ENCODE measurements at places on chromosomes 4 and X.

DNA sequence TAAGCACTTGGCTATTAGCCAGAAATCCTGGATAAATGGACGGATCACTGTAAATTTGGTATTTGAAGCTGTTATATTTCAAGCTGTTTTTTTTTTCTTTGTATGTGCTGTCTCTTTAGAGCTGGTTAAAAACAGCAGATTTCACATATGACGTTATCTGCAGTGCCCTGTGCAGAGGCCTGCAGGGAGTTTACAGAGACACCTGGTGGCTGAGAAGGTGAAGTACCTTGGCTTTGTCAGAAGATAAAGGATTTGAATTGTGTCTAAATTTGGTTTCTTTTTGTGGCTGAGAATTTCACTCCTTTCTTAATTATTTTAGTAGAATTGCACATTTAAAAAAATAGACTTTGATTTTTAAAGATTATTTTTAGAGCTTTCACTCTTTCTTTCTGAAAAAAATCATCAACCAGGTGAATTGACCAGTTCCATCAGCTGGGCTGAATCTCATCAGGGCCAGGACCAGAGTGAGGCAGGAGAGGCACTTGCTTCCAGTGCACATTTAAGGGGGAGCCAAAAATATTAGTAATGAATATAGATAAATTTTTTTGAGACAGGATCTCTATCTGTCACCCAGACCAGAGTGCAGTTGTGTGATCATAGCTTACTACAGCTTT, 9.6 kb upstream of the CHRNA9 start:
- peak; percentile 76 for DNase-seq

DNA sequence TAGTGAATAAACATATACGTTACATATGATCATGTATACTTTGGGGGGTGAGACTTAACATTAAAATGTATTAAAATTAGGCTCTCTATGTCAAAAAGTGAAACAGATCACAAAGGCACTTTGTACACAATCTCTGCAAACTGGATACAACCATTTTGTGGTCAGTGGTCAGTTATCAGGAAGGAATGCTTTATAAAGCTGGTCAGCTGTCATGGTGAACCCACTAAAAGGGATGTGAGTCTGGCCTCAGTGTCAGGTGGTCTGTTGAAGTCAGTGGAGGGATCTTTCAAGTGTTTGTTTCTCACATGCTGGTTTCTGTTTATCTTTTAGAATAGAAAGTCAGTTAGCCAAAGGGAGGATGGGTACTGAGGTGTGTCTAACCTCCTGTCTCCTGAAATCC, 875.5 kb upstream of the INTU start:
- DNase-seq: no peak

DNA sequence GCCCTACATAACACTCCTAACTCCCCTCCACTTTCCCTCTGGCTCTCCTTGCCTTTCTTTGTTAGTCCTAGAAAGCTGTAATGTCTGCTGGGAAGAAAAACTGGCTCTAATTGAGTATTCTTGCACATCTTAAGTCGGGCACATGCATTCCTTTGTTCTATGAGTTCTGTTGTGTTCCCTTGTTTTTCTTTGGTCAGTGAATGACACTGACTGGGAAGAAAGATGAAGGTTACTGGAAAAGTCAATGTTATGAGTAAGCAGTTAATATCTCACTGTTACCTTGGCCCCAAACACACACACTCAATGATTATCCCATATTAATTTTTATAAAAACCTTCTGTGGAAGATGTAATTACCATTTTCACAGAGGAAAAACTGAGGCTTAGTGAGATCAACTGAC, 215.9 kb downstream of the SOWAHB start:
- no peak for DNase-seq

- no peak for DNase-seq
These were observed 567.7 kb downstream of the MAGEB5 start for GRCh38 chrX:26783512-26784225.

- no peak for DNase-seq
These were observed 93.3 kb downstream of the PRDM5 start for GRCh38 chr4:120829113-120829831.

GRCh38 chr4:7191546-7192251, 639 bp upstream of the SORCS2 start:
- DNase-seq: no peak

DNA sequence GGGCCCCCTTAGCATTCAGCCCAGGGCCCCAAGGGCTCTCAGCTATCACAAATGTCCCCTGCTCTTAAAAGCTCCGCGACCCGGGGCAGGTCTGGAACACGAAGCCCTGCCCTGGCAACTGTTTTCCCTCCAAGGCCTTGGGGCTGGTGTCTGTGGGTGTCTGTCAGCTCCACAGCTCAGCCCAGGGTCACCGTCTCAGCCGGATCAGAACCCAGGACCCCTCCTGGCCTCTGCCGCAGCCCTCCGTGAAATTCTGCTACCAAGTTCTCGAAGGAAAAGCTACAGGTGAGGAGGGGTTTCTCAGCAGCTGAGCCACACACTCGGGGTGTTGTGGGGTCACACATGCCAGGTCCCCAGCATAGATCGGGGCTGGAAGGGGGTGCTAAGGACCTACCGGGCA, 61.2 kb downstream of the ACOX3 start:
- DNase-seq: no peak

GRCh38 chrX:69429339-69430015, 74.6 kb upstream of the NALF2 start:
- no peak for DNase-seq

GRCh38 chrX:38803243-38803587, 2.0 kb downstream of the MID1IP1 start:
- DNase-seq: no peak

- no peak for DNase-seq
These were observed 516.8 kb upstream of the ADGRL3 start for GRCh38 chr4:60683357-60683756.

DNA sequence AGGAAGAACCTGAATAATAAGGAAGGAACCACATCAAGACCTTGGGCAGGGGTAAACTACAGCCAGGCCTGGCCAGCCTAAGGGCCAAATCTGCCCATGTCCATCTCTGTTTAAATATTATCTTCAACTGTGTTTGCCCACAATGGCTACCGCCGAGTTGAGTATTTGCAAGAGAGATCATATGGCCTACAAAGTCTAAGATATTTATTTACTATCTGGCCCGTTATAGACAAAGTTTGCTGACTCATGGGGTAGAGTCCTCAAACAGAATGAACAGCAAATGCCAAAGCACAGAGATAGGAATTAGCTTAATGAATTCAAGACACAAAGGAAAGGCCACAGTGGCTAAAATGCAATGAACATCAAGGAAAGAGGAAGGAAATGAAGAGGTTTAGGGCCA, 44.8 kb downstream of the RPS6KA3 start:
- no peak for DNase-seq

GRCh38 chrX:120264341-120264740, 13.7 kb downstream of the ZBTB33 start:
- no peak for DNase-seq

DNA sequence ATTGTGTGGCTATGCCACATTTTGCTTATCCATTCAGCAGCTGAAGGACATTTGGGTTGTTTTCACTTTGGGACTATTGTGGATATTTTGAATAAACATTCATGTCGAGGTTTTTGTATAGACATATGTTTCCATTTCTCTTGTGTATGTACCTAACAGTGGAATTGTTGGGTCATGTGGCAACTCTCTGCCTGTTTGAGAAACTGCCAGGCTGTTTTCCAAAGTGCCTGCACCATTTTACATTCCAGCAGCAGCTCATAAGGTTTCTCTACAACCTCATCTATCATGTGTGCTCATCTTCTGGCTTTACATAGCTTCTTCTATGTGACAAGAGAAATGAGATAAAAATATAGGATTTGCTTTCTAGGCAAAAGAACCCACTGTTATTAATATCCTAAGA, 29.5 kb upstream of the TSPAN5 start:
- no peak for DNase-seq

DNA sequence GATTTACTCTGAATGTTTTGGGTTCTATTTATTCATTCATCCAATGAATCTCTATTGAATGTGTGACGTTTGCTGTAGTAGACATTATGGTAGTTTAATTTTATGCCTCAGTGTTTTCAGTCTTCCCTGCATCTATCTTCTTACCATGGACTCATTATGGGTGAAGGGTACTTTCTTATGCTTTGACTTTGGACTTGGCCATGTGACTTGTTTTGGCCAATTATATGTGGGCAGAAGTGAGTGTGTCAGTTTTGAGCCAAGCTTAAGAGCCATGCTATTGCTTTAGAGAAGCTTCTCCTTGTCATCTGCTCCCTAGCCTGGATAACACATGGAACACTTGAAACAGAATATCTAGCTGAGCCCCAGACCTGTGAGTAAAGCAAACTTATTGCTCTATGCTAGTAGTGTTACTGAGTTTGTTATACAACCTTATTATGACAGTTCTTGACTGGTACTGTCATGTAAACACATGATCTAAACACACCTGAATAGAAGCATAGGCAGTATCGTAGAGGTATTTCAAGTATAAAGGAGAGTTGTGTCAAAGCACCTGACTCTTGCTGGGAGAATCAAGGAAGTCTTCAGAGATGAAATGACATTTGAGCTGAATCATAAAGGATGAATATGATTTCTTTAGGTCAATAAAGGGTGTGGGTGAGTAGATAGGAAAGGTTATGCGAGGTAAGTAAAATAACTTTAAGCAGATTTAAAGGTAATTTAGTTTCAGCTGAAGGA, 128.4 kb downstream of the NAA11 start:
- DNase-seq: no peak

DNA sequence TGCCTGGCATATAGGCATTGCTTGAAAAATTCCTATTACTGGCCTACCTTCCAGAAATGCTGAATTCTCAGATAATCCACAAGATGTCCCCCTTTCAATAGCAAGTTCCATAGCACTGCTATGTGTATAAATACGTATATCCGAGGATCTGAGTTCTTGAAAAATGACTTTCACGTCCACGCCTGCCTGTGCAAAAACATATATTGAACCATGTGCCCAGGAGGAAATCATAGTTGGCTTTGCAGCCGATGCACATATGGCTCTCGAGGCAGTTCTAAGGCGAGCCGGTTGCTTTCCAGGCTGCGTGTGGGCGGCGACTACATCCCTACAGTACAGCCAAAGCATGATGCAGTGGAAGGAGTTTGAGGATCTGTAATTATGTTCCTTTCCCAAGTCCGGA, 55.4 kb upstream of the ESX1 start:
- DNase-seq: no peak

- DNase-seq: no peak
These were observed 196.3 kb upstream of the MAB21L2 start for GRCh38 chr4:150385606-150386005.

DNA sequence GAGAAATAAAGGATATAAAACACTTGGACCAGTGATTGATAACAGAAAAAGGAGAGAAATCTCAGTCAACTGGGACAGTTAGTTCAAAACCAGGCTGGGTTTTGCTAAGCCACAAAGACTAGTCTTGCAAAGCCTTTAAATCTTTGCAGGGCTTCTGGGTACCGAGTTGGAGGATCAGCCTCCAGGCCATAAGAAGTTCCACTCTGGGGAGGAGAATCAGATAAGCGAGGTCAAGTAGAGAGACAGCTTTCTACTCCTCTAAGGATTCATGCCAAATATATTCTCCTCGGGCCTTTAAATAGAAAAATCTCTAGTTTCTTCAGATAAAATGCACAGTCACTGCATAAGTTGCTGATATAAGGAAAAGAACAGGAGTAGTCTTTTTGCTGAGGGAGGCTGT, 92.7 kb downstream of the MFAP3L start:
- no peak for DNase-seq

- DNase-seq: peak; percentile 22
These were observed 240.0 kb downstream of the GPC3 start for GRCh38 chrX:133745349-133745748.

- DNase-seq: no peak
These were observed 104.8 kb upstream of the PDE5A start for GRCh38 chr4:119733431-119733830.

DNA sequence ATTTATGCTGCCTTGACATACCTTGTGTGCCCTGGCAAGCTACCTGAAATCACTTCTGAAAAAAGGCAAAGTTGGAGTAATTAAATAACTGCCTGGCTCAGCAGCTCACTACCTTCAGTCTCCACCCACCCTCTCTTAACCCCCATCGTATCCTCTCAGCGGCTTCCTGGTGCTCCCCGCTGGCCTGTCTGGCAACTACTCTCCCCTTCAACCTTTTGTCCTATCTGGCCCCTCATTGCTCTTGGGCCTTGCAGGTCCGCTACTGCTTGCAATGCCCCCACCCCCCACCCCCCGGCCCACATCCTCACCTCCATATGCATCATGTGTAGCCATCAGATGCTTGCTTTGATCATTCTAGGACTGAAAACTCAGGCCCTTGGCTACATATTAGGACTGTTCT, 34.5 kb downstream of the PRPS1 start:
- no peak for DNase-seq

DNA sequence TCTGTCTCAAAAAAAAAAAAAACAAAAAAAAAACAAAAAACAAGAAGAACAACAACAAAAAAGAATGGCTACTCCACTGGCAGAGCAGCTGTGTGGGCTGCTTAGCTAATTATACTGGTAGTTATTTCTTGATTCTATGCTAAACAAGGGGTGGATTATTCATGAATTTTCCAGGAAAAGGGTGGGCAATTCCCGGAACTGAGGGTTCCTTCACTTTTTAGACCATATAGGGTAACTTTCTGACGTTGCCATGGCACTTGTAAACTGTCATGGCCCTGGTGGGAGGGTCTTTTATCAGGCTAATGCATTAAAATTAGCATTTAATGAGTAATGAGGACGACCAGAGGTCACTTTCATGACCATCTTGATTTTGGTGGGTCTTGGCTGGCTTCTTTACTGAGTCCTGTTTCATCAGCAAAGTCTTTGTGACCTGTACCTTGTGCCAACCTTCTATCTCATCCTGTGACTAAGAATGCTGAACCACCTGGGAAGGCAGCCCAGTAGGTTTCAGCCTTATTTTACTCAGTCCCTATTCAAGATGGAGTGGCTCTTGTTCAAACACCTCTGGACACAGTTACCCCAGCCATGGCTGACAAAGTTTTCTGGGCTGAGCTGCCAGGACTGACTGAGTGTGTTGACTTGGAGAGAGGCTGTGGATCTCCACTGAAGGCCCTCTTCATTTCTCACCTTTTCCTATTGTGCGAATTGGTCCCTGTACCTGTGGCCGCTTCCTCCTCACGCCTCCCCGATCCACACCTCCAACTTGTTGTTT, 1.3 kb upstream of the OCIAD2 start:
- no peak for DNase-seq

- no peak for DNase-seq
These were observed 799.5 kb upstream of the ADGRL3 start for GRCh38 chr4:60400593-60400992.

GRCh38 chrX:153669174-153669890, 4.3 kb downstream of the PNCK start:
- peak; percentile 22 for DNase-seq

- DNase-seq: no peak
These were observed 598.1 kb upstream of the ACTRT1 start for GRCh38 chrX:128650326-128650725.

All from central memory CD4-positive, alpha-beta T cell (primary cell).